C1 segment of cervical spinal cord (tissue), 14 donors: ENCODE measurements at places on chromosomes 5 and 9.

GRCh38 chr5:141223112-141223783 lies at the start of gene PCDHB14:
TSS of gene PCDHB14 (plus strand) at chr5:141223343. CDS start at chr5:141223506, 163 bp downstream.
- no peak for DNase-seq

- DNase-seq = no peak
Observed at GRCh38 chr5:37174928-37175327, 74.2 kb downstream of the CPLANE1 start.

- DNase-seq = peak; percentile 64
Observed at GRCh38 chr9:19229595-19230354, 718 bp upstream of the DENND4C start.

DNA sequence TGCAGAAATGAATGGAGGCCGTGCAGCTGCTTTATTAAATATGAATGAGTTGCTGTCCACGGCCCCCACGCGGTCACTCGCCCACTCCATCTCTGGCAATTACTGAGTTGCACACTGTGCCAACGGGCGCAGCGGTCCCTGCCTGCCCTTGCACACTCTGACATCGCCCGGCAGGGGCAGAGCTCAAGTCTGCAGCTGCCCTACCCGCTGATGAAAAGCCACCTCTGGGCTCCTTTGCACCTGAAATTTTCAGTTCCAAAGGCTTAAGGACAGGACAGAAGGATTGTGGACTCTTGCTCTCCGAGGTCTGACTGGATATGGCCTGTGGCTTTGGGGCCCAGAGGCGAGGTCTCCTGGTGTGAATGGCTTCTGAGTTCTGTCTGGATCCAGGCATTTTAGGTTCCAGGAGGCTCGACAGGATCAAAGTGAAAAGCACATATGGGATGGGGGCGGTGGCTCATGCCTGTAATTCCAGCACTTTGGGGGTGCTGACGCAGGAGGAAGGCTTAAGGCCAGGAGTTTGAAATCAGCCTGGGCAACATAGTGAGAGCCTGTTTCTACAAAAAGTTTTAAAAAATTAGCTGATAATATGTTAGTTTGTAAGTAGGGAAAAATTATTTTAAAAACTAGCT lies 201.8 kb downstream of the PAX5 start:
- DNase-seq = no peak

- no peak for DNase-seq
Observed at GRCh38 chr9:133977421-133978201, 14.5 kb downstream of the VAV2 start.

GRCh38 chr9:94937214-94937903 lies 210.9 kb downstream of the AOPEP start:
- no peak for DNase-seq

- DNase-seq = no peak
Observed at GRCh38 chr9:91654527-91654926, 230.9 kb upstream of the NFIL3 start.

DNA sequence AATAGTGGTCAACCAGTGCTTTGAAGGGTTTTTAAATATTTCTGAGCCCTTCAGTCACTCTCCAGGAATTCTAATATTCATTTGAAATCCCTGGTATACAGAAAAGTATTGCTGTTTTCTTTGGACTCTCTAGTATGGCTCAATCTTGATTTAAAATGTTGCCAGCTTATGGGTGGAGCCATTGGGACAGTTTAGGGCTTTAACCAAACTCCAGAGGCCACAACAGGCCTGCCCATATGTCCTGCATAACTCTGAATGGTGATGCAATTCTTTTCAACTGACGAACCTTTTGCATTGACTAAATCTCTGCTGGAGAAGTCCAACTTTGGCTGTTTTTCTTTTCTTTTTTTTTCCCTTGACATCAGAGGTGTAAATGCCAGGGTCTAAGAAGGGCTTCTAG lies 10.3 kb upstream of the ANKHD1 start:
- DNase-seq = no peak

DNA sequence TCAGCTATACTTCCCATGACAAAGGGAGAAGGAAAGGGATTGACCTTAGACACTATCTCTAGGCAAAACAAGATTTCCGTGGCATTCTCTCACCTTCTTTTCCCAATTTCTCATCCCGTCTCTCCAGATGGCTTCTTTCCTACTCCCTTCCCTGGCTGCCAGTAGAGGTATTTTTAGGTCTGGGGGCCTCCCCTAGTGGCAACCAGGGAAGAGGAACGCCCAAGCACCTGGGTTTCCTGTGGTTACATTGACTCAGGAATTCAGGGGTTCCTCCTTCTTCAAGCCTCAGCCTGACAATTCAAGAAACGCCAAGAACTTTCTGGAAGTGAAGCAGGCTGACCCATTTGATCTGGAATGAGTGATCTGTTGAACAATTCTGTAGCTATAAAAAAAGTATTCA lies 111.5 kb upstream of the OSMR start:
- DNase-seq = no peak

GRCh38 chr5:82417776-82418607 lies 139.8 kb upstream of the RPS23 start:
- no peak for DNase-seq

DNA sequence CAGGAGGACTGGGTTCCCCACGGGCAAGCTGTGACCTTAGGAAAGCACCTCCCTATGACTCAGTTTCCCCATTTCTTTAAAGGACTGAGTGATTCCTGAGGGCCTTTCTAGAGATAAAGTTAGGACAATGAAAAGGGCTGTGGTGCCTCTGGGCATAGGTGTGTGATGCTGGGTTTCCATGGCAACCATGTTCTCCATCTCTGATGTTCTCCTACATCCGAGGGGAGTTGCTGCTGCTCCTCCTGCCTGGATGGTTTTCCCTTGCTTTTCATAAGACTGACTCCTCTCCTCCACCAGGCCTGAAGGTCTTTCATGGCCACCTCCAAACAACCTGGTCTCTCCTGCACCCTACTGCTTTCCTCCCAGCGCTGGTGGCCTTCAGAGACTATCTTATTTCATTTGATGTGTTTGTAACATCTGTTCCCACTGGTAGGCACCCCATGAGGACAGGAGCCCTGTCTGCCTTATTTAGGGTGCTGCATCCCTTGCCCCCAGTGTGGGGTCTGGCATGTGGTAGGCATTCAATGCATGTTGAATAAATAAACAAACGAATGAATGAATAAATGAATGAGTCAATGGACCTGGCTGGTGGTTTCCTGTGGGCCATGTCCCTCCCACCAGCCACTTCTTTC lies 112.2 kb upstream of the HAND1 start:
- no peak for DNase-seq

DNA sequence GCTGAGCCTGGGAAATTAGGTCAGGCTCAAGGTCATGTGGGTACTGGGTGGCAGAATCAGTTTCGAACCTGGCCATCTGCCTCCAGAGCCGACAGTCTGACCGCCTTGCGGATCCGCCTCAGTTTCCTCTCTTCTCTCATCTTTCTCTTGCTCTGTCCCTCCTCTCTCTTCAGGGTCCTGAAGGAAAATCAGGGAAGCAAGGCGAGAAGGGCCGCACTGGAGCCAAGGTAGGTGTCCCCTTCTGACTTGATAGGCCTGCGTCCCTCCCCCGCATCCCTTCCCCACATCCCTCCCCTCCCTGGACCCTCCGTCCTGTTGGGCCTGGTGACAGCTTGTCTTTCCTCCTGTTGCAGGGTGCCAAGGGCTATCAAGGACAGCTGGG lies 40.8 kb upstream of the ORM1 start:
- DNase-seq = no peak

GRCh38 chr9:127509955-127510299 lies 58.6 kb downstream of the LRSAM1 start:
- DNase-seq = no peak

DNA sequence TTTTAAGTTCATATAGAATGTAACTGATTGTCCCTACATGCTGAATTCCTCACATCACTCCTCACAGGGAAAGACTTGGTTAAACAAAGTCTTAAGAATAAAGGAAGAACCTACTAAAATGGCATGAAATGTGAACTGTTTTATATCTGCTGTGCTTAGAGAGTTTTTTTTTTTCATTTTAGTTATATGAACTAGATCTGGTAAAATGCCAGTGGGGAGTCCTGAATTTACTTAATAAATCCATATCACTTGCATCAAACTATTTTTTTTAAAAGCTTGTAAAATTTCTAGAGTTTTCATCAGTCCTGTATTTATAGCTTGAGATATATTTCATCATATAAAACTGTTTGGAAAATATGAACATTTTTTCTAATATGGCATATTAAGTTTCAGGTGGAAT lies 1528.6 kb downstream of the EFNA5 start:
- no peak for DNase-seq

GRCh38 chr9:134912126-134912840 lies 5.4 kb downstream of the FCN1 start:
- DNase-seq = no peak

GRCh38 chr5:154713615-154714125 lies 41.5 kb upstream of the LARP1 start:
- no peak for DNase-seq

DNA sequence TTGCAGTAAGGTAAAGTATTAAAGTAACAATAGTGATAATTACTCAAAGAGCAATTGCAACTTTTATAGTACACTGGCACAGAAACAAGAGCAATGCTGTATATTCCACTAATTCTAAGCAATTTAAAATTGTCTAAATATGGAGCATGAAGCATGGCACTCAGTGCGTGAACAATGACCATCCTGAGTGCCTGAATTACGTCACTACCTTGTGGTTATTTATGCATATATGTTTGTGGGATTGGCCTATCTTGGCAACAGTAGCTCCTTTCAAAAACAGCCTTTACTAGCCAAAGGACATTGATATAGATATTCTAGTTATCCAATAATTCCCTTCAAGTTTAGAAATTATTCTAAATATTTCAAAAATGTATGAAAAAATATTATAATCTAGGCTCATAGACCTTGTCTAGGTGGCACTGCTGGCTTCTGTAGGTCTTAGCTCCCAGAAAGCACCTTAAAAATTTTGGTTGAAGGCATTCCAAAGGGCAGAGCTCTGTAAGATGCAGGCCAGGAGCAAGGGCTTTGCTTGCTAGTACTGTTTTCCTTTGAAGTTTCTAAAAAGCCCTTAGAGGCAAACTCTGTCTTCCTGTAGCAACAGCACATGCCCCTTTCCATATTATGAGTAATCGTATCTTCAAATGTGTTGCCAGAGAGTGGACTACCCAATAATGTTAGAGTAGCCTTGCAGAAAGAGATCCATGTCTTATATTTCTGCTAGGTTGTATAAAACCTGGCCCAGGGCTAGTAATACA lies 719.3 kb downstream of the NR2F1-AS1 start:
- DNase-seq = no peak

DNA sequence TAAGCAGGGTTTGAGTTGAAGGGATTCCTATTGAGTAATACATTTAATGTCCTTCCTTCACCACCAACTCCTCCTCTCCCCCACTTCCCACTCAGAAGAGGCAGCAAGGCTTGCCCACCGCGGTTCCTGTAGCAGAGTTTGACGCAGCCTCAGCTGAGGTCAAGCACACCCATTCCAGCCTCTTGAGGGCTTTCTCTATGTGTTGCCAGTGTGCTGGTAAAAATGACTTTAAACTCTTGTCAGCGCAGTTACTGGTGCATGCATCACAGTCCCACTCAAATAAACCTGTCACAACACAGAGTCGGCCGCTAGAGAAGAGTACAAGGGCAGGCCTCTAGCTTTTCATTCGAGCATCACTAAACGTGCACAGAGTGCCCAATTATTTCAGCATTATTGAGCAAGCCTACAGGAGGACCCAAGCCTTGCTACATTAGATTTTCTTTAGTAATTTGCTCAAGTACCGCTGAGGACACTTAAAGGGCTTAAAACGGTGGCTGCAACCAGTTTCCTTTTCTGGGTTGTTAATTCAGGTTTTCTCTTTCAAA lies 79.6 kb downstream of the TLE4 start:
- no peak for DNase-seq

DNA sequence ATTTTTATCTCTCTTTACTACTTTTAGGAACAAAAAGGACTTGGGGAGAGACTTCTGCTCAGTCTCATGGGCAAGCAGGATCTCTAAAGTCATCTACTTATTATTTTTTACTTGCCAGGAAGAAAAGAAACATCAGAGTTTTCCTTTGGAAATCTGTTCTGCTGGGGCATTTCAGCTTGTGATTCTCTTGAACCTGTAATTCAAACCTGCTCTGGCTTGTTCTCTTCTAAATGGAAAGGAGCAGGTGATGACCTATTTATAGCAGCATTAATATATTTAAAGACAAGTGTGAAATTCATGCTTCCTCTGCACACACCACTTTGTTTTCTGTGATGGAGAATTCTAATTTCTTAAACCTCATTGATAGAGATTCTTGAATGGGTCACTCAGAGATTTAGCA lies 2.0 kb downstream of the ADCY2 start:
- DNase-seq = no peak

GRCh38 chr5:148808864-148809642 lies 17.4 kb upstream of the ADRB2 start:
- no peak for DNase-seq

DNA sequence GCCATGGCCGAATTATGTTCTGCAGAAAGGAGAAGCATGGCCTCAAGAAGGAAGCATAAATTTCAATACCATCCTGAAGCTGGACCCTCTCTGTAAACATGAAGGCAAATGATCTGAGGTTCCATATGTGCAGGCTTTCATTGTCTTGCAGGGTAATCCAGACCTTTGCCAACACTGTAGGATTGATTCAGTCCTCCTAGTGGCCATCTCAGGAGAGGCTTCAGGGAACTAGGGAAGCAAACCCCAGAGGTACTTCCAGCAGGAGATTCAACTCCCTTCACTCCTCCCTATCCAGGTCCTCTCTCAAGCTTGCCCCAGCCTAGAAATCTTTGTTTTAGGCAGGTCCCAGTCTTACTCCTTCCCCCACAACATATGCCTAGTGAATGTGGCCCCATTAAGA lies 99.3 kb upstream of the HCN1 start:
- DNase-seq = no peak

GRCh38 chr5:17438027-17438426 lies 60.0 kb upstream of the TAF11L2 start:
- no peak for DNase-seq

DNA sequence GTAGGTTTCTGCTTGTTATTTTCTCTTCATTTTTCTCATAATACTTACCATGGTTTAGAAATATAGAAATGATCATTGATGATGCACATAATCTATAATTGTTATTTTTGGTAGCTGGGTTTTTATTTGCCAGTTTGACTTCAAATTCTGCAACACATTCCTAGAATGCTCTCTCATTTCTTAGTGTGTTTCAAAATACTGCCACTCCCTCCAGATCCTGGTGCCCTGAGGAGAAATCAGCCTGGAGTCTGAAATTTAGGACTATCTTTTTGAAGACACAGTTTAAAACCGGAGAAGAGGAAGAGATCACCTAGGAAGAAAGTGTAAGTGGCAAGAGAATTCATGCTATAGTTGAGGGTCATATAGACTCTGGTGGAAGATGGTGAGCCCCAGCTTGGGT lies 57.5 kb downstream of the TAF11L14 start:
- DNase-seq = no peak

GRCh38 chr5:108765647-108766046 lies 17.9 kb downstream of the FER start:
- DNase-seq = no peak
